ENCODE measurements at places on chromosomes 3 and 15.

- no peak for DNase-seq
These were observed 456.2 kb downstream of the ZNF385D start for GRCh38 chr3:21294768-21295167.

- DNase-seq = no peak
These were observed 93.6 kb upstream of the POU1F1 start for GRCh38 chr3:87370007-87370406.

GRCh38 chr3:159200176-159200575, 398.3 kb downstream of the MFSD1 start:
- no peak for DNase-seq

GRCh38 chr15:65634356-65634755, 12.6 kb downstream of the SLC24A1 start:
- no peak for DNase-seq

DNA sequence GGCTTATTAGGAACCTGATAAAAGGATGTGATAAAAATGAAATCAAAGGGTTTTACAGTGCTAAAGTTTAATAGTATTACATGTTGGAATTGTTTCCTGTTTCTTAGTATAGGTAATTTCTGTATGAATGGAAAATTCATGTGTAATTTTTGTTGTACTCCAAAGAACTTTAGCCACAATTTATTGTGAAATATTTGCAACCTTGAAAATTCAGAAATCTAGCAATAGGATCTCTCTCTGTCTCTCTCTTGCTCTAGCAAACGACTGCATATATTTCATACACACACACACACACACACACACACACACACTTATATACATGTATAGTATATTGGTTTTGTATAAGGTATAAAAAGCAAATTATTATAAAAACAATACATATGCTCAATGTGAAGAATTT, 59.6 kb downstream of the PIAS1 start:
- DNase-seq = no peak

- no peak for DNase-seq
These were observed 131.8 kb downstream of the MDFIC2 start for GRCh38 chr3:70180664-70181063.

DNA sequence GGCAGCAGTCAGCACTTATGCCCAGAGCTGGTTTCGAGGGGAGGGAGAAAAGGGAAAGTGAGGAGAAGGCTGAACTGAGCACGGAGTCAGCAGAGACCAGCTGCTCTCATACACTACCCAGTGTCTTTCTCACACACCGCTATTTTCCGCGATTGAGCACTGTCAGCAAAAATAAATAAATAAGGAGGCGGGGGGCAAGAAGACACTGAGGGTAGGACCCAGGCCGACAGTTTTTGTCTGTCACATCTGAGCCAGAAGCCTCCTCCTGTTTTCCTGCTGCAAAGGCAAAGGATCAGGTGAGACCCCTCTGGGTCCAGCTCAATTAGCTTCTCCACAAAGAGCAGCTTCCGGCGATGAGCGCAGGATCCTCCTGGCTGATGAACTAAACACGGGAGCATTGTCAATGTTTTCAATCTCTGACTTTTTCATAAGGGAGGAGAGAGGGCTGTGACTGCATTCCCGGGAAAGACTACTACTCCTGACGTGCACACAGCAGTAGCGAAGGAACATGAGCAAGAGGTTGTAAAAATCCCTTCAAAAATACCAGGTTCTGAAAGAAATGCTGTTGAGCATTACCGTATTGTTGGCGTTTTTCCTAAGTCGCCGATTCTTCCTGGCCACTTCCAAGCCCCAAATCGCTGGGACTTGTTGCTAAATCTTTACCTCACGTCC, 1.3 kb downstream of the FRMD5 start:
- no peak for DNase-seq

- no peak for DNase-seq
These were observed 55.4 kb upstream of the KCNMB2 start for GRCh38 chr3:178480795-178481194.

- no peak for DNase-seq
These were observed 988 bp upstream of the CHSY1 start for GRCh38 chr15:101252836-101253235.

- DNase-seq = no peak
These were observed 430.4 kb upstream of the CCDC54 start for GRCh38 chr3:106946866-106947265.

GRCh38 chr3:114827495-114827894, 319.6 kb downstream of the ZBTB20 start:
- peak; percentile 30 for DNase-seq

DNA sequence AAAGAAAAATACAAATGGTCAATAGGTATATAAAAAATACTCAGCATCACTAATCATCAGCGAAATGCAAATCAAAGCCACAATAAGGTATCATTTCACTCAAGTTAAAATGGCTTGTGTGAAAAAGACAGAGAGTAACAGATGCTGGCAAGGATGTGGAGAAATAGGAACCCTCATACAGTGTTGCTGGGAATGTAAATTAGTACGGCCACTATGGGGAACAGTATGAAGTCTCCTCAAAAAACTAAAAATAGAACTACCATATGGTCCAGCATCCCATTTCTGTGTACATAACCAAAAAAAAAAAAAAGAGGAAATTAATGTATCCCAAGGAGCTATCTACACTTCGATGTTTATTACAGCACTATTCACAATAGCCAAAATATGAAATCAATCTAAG, 98.1 kb upstream of the TGFBR2 start:
- DNase-seq = no peak

- DNase-seq = no peak
These were observed 316.7 kb upstream of the SEMA6D start for GRCh38 chr15:47400603-47401002.

- DNase-seq = no peak
These were observed 120.7 kb downstream of the ADCY5 start for GRCh38 chr3:123327956-123328850.

GRCh38 chr15:50355980-50356379, 982 bp upstream of the GABPB1 start:
- DNase-seq = no peak

DNA sequence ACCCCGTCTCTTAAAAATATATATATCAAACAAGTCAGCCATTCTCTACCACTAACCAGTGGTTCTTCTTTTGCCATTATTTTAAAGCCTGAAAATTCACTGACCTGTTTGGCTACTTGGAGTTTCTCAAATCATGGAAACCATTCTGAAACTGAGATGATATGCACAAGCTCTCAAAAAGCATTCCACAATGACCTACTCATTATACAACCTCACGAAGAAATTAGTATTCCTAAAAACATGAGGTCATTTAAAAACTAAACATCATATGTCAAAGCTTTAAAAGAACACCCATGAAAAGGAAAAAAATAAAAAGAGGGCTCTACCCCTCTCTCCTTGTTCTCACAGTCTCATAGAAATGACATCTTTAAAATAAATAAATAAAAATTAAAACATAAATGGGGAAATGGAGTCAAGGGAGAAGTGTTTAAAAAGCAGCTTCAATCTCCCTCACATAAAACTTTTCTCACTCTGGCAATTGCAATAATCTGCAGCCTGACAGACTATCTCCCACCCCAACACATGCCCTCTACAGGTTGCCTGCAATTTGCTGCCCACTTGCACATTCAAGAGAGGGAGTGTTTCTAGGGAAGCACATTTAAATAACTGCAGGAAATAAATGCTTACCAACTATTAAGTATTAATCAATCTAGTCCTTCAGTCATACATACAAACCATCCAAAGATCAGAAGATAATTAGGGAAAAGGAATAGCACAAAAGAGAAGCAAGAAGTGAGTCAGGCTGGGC, 73.3 kb downstream of the TRANK1 start:
- no peak for DNase-seq

DNA sequence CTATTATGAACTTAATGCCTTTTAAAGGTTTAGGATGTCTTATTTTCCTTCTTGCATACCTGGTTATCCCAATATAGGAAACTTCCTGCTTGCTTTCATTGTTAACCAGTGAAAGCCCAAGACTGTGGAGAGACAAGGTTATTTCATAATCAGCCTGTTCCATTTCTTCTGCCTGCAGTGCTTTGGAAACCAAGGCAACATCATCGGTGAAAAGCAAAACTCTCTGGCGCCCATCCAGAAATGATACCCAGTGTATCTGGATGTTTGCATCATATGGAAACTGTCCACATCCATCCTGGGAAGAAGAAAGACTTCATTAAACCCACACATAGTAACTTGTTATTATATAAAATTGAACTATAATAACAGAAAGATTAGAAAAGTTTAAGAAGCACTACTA, 170.1 kb downstream of the VPS13C start:
- DNase-seq = no peak

- DNase-seq = no peak
These were observed 701.2 kb downstream of the NLGN1 start for GRCh38 chr3:174098746-174099145.

DNA sequence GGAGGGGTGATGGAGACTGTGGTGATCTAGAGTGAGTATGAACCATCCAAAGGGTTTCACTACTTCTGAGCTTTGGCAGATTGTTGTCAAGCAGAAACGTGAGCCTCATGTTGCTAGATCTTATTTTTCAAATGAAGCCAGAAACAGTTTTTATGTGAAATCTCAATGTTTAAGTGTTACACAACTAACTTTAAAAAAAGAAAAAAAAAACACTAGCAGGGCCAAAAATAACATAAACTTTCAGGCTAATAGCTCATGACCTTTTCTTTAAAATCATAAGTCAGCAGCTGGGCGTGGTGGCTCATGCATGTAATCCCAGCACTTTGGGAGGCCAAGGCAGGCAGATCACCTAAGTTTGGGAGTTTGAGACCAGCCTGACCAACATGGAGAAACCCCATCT, 2.1 kb upstream of the HTR3D start:
- DNase-seq = no peak

- DNase-seq = peak; percentile 67
These were observed at the start of gene LYSMD2 for GRCh38 chr15:51737522-51738305. Gene LYSMD2 (minus strand): TSS chr15:51737655. CDS start chr15:51737622, 33 bp downstream.

DNA sequence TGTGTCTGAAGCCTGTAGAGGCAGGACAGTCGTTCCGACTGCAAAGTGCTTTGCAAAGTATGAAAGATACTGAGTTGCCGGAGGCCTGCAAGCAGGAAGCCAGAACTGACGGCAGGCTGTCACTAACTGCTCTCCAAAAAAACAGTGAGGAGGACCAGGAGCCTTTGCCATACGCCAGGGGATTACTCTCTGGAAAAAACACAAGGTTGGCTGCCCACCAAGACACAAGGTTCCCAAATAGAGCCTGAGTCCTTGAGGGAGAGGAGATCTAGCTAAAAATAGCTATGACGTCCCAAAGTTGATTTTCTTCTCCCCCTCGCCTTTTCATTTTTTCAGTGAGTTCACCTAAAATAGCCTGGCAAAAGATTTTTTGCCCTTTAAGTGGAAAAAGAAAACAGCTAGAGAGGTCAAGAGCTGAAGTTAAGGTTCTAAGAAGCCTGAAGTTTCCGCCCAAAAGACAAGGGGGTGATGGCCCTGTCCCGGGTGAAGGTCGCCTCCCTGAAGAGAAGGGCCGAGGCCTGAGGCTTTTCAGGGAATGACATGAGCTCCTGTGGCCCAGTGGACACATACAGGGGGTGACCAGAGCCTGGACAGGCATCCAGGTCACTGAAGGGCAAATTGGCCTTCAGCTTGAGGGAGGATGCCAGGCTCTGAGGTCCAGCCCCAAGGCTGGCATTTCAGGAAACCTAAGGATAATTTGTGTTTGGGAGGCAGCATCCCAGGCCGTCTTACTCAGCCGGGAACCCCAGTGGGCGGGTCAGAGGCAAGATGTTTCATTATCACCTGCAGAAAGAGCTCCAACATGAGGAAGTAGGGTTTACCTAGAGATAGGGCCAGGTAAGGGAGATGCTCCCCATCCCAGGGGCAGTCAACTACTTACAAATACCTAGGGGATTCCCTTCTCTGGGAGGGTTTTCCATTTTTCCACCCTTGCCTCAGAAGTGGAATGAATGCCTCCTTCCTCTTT, 44.9 kb upstream of the DGKG start:
- no peak for DNase-seq

- DNase-seq = no peak
These were observed 515.1 kb downstream of the GABRG3 start for GRCh38 chr15:27486051-27486450.

GRCh38 chr3:157282261-157283191, 122.6 kb upstream of the CCNL1 start:
- DNase-seq = no peak

DNA sequence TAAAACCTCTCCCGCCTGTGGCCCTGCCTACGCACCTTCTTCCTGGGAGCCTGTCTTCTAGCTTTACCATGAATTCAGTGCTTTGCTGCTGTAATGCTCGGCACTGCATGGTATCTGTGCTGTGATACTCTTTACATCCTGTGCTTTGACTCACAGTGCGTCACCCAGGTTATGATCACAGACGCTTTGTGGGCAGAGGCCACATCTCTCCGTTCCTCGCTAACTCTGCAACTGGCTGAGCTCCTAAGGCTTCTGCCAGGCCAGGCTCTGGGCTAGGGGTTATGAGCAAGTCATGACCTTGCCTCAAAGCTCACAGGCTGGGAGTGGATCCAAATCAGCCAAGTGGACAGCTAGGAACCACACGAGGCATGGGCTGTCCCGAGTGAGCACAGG, 23.2 kb downstream of the SPTBN5 start:
- DNase-seq = peak; percentile 64

- DNase-seq = no peak
These were observed 47.2 kb downstream of the DIPK2A start for GRCh38 chr3:144018776-144019175.

DNA sequence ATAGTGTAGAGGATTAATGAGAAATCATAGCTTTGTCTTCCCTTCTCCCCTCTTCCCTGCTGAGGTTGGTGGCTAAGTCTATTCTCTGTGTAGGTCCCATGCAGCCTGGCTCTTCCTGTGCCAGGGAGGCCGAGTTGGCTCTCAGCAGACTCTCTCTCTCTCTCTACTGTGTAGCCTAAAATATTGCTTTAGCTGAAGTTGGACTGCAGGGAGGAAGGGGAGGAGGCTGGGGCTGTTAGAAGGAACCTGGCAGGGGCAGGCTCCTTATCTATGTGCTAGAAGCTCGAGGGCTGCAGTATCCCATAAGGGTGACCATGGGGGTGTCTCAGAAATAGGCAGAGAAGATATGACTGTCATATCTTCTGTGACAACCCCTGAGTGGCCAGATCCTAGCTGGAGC, 160.8 kb downstream of the EPHB1 start:
- no peak for DNase-seq

GRCh38 chr3:40240921-40241320, 68.6 kb upstream of the EIF1B start:
- no peak for DNase-seq

DNA sequence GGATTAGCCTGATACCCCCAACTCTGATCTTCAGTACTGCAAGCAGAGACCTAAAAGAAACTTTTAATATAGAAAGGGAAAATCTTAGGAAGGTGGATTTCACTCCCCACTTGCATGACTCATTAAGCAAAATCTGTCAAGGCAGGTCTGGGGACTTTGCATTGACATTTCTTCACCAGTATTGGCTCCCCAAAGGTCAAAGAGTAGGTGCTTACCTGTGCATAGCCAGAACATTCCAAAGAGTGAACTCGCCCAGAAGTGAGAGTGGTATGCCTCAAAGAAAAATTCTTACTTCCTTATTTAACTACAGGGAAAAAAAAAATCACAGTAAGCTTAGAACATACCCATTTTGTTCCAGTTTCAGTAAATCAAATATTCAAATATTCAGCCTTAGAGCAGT, 140.9 kb upstream of the TP63 start:
- DNase-seq = no peak
